ENCODE measurements at places on chromosomes 2 and 18. TPM values are rescaled to one million over a fixed set of nuclear protein-coding genes. Genes with fewer than 3 reads are reported as not detected.
A peak's percentile ranks its signal among the peaks of the same experiment; 100 is the strongest.

- DNase-seq = no peak
Observed at GRCh38 chr2:63846487-63846886, 4.8 kb downstream of the UGP2 start.

DNA sequence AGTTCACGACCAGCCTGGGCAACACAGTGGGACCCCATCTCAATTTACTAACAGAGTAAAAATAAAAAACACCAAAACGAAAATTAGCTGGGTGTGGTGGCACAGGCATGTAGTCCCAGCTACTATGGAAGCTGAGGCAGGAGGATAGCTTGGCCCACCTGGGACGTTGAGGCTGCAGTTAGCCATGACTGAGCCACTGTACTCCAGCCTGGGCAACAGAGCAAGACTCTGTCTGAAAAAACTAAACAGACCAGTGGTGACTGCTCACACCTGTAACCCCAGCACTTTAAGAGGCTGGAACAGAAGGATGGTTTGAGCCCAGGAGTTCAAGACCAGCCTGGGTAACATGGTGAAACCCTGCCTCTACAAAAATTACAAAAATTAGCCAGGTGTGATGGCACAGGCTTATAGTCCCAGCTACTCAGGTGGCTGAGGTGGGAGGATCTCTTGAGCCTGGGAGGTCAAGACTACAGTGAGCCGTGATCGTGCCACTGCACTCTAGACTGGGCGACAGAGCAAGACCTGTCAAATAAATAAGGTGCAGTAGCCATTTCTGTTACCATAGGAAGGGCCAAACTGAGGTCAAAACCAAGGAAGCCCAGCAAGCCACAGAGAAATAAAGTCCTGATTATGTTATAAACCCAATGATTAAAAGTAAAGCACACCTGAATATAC lies 14.0 kb downstream of the USP34 start:
- no peak for DNase-seq

GRCh38 chr2:58039170-58039611 lies 7.4 kb upstream of the VRK2 start:
- no peak for DNase-seq

C2orf81 gene
- polyA plus RNA-seq = 1.1 TPM

CYTIP gene
- polyA plus RNA-seq = 0.38 TPM

- no peak for DNase-seq
Observed at GRCh38 chr2:237616734-237617586, 10.4 kb upstream of the LRRFIP1 start.

DNA sequence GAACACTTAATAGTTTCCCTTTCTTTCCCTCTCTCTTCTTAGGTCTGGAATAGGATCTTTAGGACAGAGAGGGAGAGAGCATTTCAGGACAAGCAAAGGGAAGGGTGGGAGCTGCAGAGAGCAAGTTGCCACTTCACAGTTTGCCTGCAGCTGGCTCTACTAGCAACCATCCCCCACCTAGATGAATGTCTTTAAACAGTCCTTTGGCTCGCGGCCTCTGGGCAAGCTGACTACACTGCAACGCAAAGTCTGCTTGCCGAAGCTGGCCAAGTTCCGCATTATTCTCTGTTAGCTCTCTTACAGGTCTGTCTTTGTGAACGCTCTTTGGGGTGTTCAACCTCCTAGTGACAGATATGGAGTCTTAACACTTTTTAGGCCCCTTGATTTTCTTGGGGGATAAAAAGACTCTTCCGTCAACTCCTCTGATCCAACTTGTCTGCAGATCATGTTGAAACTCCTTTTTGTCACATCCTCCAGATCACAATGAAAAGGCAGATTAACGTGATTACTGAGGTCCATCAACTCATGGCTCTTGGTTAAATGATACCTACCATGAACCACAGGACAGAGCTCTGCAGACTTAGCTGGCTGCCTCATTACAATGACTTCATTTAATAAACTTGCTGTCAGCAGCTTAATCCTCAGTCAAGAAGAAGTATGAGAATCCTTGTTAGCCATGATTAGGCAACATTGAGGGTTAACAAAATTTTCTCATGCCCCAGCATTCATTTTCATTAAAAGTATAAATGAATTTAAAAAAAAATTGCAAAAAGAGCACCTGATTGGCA lies 74.6 kb downstream of the SLC4A3 start:
- DNase-seq = peak; percentile 66
